Left ventricle myocardium superior (tissue), 1 donor: ENCODE measurements at places on chromosomes 7 and 10. TPM values are rescaled to one million over a fixed set of nuclear protein-coding genes. Genes with fewer than 3 reads are reported as not detected.

LRIT1 gene
- total RNA-seq, result not detected

DNA sequence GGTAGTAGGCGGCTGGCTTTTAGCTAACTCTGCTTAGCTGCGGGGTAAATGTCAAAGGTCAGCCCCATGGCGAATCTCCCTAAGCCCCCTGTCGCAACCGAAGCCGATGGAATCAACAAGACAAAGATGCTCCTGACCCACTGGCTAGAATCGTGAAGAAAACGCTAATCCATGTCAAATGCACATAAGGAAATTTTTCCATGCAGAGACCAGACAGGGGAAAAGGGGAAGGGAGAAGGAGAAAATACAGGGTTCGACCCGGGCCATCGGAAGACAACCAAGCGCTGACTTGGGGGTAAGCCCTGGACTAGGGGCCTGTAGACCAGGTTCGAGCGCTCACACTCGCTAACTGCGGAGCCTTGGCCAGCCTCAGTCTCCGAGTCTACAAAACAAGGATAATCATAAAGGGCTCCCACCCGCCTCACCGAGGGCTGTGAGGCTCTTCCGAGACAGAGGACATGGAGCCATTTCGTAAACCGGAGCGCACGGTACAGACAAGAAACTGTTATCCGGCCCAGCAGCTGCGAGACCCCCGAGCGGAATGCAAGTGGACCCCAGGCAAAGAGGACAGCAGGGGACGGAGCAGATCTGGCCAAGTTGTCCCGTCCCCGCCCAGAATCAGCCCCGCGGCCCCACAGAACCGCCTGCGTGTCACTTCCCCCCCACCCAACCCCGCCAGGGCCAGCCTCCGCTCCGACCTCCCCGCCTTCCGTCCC lies 507 bp downstream of the SAR1A start:
- DNase-seq, result no peak

GRCh38 chr10:71229726-71230655 lies 17.6 kb downstream of the UNC5B start:
- DNase-seq, result no peak

DNA sequence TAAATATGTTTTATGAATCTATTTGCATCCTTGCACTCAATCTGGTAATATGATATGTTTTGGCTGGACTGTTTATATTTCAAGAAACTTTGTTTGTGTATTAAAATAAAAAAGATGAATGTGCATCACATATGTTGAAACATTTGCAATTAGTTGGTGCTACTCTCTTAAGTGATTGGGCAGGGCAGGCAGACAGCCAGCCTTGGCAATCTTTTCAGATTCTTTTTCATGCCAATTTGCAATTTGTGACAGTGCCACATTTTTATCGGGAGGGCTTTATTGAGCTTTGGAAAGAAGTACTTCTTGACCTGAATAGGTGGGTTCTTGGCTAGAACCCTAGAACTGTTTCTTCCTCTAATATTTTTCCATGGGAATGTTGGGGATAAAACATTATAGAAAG lies 152.2 kb downstream of the NXPH1 start:
- DNase-seq, result no peak
